ENCODE measurements at places on chromosomes 1 and 21.

GRCh38 chr21:23612210-23612609 lies 1995.1 kb downstream of the MRPL39 start:
- DNase-seq, result no peak

GRCh38 chr1:61361931-61362330 lies 279.6 kb downstream of the NFIA start:
- DNase-seq, result no peak

DNA sequence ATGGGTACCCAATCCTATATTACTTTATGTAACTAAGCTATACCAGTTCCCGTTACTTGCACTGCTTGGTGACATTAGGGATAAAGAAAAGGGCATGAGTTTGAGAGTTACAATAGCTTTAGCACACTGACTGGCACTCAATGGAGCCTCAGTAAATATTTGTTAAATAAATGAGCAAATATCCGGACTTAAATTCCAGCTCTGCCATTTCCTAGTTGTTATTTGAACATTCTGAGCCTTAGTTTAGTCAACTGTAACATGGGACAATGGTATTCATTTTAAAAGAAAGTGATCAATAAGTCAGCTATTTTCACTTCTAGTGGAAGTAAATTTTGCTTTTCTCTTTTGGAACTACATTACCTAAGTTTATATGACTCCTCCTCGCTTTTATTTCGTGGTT lies 198.7 kb downstream of the ZC3H11B start:
- DNase-seq, result no peak

GRCh38 chr1:54551891-54552290 lies 3.9 kb downstream of the ACOT11 start:
- DNase-seq, result no peak

- DNase-seq, result no peak
Measured at GRCh38 chr1:104878203-104878909, 1128.7 kb downstream of the AMY1C start.

DNA sequence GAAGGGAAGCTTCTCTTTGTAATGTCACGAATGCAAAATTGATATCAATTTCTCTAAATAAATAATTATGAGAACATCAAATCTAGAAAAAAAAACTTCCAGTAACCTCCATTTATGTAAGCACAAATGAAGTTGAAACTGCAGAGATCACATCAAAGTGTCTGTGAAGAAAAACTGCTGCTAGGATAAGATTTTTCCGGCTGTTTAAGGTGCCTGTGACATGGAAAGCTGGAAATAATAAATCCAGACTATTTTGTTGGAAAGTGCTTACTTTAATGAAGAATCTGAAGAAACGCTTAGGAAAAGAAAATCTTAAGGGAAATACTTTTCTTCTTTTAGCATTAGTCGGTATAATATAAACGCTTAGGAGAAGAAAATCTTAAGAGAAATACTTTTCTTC lies 57.0 kb downstream of the CHRM3 start:
- DNase-seq, result no peak

DNA sequence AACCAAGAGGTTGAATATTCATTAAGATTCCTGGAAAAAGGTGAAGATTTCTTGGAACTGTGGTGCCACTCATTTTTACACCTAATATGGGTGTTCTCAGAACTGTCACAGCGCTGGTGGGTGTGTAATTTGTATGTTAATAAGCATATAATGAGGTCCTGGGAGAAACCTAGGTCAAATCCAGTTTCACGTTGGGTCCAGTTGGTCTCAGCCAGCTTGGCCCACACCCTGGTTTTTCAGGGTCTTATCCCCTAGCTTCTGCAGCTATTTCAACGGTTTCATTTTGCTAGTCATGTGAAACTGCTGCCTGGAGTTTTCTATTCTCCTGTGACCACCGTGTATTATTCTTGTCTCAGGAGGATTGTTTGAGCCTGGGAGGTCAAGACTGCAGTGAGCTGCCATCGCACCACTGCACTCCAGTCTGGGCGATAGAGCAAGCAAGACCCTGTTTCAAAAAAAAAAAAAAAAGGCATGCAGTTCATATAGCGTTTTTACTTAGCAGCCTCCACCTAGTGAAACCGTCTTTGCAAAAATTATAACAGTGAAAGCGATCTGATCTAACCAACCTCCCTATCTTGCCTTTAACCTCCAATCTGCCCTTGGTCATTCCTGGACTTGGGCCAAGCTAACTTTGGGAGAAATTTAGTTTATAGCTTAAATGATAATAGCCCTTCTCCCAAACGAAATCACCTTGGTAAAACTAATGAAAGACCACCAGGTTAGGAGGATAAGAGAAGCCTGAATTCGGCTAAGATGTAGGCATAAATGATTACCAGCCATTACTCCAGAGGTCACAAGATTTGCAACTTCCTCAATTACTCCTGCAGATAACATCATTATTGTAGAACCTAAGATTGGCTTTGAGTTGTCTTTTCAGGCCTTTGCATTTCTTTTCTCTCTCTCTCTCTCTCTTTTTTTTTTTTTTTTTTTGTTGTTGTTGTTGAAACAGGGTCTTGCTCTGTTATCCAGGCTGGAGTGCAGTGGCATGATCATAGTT lies 44.0 kb downstream of the PTAFR start:
- no peak for DNase-seq

DNA sequence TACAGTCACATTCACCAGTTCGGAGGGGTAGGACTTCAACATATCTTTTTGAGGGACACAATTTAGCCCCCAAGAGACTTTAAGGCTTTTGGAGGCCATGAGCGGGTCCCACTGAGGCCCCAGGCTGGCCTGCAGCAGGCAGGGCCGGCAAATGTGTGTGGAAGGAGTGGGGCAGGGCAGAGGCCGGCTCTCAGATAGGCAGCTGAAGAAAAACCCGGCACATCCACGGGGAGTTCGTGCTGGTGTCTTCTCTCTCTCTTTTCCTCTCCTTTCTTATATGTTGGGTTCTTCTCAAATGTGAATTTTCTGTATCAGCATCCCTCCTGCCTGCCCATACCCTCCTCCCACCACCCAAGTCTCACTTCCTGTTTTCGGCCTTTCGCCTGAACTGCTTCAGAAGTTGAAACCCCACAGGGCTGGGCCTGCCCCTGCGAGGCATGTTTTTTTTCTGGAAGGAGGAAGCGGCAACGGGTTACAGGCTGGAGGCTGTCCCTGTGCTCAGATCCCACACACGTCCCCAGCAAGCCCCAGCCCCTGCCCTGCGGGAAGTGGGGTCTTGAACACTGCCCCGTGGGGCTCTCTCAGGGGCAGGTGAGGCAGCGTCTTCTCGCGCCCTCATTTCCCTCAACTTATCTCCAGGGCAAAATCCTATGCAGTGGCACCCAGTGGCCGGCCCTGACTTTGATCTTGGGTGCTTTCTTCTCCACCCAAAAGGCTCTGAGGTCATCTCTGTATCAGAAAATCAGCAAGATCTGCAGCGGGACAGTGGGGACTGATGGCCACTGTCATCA lies 9.7 kb upstream of the UMODL1 start:
- no peak for DNase-seq

- no peak for DNase-seq
Measured at GRCh38 chr1:48194801-48195200, 27.7 kb upstream of the SLC5A9 start.

DNA sequence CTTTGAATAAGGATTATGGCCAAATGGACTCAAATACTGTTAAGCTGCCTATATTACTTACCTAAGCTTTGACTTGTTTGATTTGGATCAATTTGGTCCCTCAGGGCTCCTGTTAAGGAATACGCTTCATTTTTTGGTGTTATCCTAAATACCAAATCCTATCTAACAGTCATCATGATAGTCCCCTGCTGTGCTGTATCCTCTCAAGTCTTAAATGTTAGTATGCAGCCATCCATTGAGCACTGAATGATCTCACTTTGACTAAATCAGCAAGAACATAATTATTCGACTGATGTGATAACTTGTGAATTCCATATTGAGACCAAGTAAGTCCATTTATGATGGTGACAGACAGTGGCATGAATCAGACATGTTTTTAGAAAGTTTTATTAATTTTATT lies 53.1 kb upstream of the ATF3 start:
- DNase-seq, result no peak
